H54 (cell line): ENCODE measurements at places on chromosomes 7 and 10.

DNA sequence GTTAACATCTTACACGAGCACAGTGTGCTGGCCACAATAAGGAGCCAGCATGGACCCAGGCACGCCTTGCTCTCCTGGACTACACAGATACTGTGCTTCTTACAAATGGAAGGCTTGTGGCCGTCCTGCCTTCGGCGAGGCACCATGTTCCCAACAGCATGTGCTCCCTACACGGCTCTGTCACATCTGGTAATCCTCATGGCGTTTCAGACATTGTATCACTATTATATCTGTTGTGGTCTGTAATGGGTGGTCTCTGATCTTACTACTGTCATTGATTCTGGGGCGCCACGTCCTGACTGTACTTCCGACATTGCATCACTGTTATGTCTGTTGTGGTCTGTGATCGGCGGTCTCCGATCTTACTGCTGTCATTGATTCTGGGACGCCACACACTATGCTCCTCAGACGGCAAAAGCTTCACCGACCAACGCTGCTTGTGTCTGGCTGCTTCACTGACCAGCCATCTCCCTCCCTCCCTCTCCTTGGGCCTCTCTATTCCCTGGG, 195.4 kb downstream of the MAD1L1 start:
- no peak for DNase-seq

GRCh38 chr7:42677751-42678699, 233.8 kb downstream of the C7orf25 start:
- peak; percentile 45 for DNase-seq

DNA sequence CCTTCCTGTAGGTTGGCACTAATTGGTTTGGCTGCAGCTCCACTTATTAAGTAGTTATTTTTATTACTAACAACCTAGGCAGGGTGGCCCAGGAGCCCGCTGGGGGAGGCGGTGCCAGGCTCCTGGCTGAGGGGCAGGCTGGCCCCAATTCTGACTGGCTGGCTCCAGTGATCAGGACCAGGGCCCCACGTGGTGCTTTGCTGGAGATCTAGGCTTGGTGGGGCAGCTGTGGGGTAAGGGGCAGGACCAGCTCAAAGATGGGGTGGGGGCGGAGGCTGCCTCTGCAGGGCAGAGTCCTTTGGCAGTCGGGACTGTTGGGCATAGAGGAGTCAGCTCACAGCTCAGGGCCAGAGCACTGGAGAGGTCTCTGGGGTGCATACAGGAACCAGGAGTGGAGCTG, 2.4 kb downstream of the ASL start:
- DNase-seq: no peak

DNA sequence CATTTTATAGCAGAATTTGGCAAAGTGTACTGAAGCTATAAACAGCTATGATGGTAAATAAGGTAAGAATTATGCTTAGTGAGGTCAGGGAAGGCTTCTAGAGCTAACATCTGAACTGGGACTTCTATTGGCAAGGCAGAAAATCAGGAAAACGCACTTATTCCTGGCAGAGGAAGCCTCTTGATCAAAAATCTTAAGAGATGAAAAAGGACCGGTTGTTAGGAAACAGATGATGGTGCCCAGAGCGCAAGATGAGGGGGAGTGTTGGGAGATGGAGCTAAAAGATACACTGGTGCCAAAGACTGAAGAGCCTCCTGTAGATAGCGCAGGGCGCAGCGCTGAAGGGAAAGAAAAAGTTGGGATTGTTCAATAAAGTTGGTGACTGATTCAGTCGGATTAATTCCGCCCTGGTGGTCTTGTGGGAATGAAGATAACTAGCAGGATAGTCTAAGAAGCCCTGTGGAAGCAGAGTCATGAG, 550 bp upstream of the CALU start:
- DNase-seq: no peak

DNA sequence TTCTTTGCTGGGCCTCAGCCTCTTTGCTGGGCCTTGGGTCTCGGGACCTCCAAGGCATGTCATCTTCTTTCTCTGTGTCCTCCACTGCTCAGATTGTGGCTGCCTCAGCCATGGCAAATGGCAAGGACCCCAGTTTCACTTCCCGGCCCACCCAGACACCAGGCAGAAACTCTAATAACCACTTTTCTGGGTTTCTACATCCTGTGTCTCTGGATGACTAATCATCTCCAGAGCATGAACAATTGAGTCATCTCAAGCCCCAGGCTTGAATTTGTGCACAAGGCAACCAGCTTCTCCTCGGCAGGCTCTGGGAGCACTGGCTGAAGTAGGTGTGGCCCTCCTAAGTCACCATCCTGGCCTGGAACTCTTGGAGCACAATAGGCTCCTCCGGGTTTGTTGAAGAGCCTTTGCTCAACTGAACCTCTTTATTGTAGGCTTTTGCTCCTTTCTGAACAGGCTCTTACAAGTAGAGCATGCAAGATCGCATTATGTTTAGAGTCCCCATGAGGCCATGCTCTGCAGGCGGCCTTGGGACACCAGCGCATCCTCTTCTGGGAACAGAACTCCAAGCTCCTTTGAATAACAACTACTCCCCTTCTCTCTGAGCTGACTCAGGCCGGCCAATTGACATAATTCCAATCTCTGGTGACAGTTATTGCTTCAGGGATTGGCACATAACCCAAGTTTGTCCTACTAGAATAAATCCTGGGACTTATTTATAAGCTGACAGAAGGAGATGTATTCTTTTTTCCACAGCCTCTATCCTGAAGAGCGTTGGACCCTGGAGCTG, 218.1 kb downstream of the WDR11 start:
- DNase-seq: no peak

DNA sequence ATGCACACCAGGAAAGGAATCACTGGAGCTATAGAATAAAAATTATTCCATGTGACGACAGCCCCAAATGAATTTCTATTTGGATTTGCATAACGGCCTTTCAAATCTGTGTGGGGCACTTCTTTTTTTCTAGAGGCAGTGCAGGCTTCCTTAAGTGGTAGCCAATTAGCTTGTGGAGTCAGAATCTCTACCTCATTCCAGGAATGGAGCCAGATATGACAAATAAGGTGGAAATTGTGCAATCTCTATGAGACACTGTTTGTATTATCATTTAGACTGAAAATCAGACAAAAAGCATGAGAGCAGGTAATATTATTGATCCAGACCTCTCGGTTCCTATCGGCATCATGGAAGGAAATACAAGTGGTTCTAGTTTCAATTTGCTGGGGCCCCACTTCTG, 78.7 kb downstream of the BEND7 start:
- DNase-seq: peak; percentile 26

GRCh38 chr7:148712678-148713329, 14.1 kb downstream of the CUL1 start:
- no peak for DNase-seq

- no peak for DNase-seq
Observed at GRCh38 chr7:43585562-43585961, 2.7 kb downstream of the STK17A start.

GRCh38 chr10:123972481-123973401, 81.1 kb upstream of the CPXM2 start:
- DNase-seq: no peak
